ENCODE measurements at places on chromosomes 6 and 20.

DNA sequence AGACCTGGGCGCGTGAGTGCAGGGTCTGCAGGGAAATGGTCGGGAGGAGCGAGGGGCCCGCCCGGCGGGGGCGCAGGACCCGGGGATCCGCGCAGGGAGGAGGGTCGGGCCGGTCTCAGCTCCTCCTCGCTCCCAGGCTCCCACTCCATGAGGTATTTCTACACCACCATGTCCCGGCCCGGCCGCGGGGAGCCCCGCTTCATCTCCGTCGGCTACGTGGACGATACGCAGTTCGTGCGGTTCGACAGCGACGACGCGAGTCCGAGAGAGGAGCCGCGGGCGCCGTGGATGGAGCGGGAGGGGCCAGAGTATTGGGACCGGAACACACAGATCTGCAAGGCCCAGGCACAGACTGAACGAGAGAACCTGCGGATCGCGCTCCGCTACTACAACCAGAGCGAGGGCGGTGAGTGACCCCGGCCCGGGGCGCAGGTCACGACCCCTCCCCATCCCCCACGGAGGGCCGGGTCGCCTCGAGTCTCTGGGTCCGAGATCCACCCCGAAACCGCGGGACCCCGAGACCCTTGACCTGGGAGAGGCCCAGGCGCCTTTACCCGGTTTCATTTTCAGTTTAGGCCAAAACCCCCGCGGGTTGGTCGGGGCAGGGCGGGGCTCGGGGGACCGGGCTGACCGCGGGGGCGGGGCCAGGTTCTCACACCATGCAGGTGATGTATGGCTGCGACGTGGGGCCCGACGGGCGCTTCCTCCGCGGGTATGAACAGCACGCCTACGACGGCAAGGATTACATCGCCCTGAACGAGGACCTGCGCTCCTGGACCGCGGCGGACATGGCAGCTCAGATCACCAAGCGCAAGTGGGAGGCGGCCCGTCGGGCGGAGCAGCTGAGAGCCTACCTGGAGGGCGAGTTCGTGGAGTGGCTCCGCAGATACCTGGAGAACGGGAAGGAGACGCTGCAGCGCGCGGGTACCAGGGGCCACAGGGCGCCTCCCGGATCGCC, 54.2 kb upstream of the HLA-A start:
- peak; percentile 66 for DNase-seq

DNA sequence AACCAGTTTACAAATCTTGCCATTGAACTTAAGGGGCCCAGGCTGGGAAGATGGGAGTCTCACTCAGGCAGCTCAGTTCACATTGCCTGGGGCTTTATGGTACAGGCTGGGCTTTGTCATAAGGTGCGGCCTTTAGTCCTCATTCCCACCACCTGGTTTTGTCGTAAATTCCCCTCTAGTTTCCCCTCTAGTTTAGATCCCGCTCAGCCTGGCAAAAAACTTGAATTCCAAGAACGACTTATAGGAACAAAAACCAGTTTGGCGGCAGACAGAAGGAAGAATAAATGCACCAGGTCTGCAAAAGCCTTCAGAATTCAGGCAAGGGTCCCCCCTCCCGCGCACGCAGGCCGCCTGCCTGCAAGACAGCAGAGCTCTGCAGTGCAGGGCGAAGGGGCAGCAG, 4.1 kb downstream of the BMP7 start:
- no peak for DNase-seq

DNA sequence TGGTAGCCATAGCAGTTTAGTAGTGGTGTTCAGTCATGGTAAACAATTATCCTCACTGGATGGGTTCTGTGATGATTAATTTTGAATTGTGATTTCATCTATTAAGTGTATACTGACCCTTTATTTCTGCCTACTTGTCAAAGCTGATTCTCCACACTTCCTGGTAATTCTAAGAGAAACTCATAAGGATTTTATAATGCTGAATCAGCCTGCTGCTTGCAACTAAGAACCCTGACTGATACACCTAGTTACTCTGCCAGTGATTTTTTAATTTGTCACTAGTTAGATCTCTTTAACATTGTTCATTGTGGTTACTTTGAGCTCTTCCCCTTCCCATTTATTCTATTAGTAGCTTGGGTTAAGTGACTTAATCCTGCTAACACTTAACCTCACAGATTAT, 8.6 kb downstream of the CDC40 start:
- no peak for DNase-seq

- no peak for DNase-seq
Observed at GRCh38 chr20:48359692-48360341, 468.0 kb downstream of the PREX1 start.

GRCh38 chr20:47356526-47357295, at the start of gene ZMYND8:
Gene ZMYND8 (minus strand): TSS chr20:47356699. CDS start chr20:47356670, 29 bp downstream.
- DNase-seq, result peak; percentile 84

DNA sequence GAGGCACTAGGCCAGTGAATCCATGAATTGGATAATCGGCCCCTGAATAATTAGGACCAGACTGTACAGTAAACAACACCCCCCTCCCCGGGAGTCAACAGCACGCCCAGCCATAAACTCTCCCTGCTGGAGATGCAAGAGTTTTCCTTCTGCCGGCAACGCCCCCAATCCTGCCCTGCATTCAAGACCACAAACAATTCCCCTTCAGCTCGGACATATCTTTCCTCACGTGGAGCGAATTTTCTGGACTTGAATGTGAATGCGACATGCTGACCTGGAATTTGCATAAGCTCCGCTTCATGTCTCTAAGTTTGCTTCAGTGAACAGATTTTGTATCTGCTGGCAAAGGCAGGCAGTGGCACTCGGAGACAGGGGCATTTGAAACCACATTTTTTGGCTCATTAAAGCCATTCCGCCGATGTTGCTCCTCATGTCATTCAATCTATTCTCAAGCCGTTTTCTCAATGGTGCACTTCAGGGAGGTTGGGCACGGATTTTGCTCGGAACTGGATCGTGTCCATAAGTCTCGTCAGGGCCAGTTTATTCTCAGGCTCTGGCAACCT, 38.0 kb upstream of the GMPR start:
- DNase-seq, result no peak

DNA sequence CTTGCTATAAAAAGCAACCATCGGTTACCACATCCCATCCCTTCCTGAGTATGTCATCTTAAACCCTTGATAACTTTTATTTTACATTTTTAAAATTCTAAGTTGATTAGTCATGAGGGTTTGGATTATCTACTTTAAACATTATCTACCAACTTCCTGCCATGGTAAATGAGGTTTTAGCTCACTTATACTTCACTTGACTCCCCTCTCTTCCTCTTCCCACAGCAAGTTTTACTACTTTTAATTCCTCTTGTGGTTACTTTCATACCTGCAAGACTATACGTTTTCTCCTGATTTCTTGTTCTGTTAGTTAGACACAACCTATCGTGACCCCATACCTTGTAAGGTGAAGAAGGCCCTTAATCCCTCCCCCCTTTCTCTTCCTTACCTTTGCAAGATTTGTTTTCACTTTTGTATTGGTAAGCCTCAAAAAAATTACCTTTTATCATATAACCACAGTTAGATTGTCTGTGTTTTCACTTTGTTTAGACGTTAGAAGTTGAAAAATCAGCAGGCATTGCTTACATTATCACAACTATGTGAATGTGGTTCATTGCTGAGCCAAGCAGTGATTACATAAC, 60.1 kb upstream of the OGFRL1 start:
- no peak for DNase-seq

- peak; percentile 89 for DNase-seq
Observed at GRCh38 chr20:59583428-59584277, 20.7 kb upstream of the PHACTR3 start.

DNA sequence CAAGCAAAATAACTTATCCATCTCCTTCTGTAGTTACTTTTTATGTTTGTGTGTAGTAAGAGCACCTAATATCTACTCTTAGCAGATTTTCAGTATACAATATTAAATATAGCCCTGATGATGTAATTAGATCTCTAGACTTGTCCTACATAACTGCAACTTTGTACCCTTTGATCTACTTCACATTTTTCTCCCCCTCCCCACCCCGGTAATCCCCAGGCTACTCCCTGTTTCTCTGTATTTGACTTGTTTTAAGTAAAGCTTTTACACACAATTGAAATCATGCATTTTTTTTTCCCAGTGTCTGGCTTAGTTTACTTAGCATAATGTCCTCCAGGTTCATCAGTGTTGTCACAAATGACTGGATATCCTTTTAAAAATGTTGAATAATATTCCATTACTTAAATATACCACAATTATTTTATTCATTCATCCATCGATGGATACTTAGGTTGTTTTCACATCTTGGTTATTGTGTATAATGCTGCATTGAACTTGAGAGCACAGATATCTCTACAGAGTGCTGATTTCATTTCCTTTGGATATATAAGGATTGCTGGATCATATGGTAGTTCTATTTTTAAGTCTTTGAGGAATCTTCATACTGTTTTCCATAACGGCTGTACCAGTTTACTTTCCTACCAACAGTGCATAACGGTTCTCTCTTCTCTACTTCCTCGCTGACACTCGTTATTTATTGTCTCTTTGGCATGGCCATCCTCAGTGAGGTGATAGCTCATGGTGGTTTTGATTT, 212.7 kb downstream of the CDKAL1 start:
- no peak for DNase-seq

DNA sequence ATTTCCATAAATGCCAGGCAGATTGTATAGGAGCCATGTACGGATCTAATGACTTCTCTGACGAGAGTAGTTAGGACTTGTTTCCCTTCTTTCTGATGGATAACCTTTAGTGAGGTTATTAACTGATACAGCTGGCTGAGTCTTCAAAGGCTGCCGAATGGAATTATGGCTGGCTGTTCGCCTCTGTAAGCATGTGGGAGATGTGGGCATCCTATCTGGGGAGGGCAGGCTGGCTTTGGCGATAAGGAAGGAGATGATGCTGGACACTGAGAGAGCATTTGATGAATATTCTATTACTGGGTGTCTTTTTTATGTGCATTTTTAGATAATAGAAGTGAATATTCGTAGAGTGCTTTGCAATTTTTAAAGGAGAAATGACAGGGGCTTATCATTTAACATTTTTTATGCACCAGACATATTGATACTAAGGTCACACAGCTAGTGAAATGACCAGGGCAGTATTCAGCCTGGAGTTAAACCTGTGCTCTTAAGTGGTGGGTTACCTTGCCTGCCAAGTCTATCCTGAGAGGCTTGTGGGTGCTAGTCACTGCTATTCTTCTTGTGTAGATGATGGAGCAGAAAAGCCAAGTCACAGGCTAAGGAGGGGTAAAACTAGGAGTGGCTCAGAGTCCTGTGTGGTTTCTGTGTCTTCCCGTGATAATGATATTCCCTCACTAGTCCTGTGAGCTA, 3.1 kb downstream of the PBOV1 start:
- DNase-seq, result no peak

DNA sequence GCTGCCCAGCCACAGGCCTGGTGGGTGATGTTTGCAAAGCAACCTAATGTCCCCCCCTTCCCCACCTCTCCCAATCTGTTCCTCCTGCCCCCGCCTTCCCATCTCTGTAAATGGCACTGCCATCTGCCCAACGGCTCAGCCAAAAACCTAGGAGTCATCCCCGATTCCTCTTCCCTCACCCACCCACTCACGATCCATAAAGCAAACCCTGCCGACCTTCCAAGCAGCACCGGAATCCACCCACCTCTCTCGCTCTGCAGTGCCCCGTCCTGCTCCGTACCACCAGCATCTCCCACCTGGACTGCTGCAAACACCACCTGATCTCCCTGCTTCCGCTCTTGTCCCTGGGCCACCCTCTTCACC, 37.6 kb downstream of the SULF2 start:
- no peak for DNase-seq

DNA sequence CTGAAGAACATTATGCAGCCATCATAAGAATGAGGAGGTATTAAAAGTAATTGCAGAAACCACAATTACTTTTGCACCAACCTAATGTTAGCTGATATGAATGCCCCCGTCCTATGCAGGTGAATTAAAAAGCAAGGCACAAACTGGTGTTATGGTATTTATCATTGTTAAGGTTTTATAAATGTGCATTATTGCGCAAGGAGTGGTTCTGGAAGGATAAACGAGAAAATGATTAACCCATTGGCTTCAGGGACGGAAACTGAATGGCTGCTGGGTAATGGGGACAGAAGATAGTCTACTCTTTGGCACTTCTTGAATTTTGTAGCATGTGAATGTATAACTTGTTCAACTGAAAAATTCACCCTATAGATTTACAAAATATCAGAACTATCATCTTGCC, 148.6 kb upstream of the SALL4 start:
- no peak for DNase-seq

GRCh38 chr6:156884306-156884705, 107.1 kb downstream of the ARID1B start:
- no peak for DNase-seq

DNA sequence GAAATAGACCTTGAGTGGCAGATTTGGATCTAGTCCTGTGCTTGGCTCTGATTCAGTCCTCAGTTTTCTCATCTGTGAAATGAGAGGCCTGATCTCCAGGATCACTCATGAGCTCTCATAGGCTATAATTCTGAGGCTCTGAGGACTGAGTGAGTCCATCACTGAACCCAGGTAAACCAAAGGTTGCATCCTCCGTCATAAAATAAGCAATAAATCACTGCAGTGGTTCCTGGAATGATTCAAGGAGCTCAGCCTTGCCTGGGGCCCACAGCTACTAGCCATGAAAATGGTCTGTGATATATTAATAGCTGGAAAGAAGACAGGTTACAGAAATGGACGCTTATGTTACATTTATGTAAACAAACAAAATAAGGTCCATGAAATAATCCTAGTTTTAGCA, 124.8 kb downstream of the MAP3K7 start:
- DNase-seq, result no peak

- DNase-seq, result no peak
Observed at GRCh38 chr20:37803438-37804307, 99.3 kb upstream of the VSTM2L start.

DNA sequence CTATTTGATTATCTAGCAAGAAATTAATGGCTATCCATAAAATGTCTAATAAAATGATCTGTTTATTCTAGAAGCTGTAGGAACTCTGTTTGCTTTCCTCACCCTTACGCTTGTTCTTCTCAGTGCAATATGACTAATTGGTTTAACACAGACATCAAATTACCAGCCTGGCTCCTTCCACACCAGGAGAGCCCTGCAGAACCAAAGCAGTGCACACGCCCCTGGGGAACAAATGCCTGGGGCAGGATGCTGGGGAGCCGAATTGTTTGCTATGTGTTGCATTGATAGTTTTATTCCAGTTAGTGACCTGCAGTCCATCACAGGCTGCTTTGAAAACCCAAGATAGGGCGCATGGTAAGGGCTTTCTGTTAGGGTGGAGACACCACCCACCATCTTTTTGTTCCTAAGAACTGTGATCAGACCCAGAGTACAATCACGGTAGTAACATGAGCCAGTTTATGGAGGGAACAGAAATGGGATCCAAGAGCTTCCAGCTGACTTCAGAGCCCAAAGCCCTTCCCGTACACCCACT, 126.4 kb upstream of the CD93 start:
- DNase-seq, result no peak

- DNase-seq, result no peak
Observed at GRCh38 chr20:9028419-9028818, 40.5 kb upstream of the PLCB4 start.
